ENCODE measurements at places on chromosomes 7 and 10.

DNA sequence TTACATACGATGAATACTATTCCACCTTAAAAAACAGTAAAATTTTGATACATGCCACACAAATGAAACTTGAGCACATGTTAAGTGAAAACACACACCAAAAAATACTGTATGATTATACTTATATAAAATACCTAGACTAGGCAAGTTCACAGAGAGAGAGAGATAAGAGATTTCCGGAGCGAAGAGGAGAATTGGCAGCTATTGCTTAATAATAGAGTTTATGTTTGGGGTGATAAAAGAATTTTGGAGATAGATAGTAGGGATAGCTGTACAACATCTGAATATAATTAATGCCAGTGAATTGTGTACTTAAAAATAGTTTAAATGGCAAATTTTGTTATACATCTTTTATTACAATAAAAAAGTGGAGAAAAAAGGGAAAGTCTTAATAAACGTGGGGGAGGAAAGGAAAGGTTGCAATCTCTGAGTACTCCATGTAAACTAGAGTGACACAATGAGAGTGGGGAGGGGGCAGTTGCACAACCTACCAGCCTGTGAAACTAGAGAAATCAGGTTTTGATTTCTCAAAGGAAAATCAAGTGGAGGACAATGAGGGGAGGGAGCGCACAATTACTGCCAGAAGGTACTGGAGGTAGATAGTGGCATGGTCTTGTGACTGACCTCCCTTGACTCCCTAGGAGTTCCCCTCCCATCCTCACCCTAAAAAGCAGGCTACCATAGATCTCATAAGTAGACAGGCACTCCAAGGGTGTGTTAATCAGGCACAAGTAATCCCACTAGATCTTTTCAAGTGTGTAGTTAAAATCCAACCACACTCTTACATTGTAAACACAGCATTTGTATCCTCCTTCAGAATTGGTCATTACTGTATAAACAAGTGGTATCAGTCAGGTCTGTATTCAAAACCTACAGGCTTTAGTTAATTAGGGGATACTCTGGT lies 31.6 kb upstream of the ANK3 start:
- DNase-seq, result no peak

GRCh38 chr10:5034588-5034987 lies 30.9 kb upstream of the AKR1C2 start:
- DNase-seq, result no peak

DNA sequence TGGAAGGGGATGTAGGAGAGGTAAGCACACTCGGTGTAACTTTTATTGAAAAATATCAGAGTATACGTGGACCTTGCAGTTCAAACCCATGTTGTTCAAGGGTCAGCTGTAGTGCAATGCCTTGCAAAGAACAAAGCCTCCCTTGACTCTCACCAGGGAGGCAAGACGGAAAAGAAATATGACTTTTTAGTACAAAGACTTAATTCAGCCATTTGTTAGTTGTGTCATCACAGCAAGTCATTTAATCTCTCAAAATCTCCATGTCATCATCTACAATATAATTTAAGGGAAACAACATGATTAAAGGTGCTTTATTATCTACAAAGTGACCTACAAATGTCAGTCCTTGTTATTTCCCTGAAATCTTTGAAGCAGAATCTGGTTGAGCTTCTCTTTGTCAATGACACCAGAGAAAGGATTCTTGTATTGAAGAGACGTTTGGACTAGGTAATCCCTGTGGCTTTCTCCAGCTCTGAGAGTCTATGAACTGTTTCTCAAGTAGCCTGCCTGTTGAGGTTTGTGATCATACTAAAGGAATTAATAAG lies 502.8 kb downstream of the REEP3 start:
- no peak for DNase-seq

GRCh38 chr7:23117841-23118240 lies 12.3 kb downstream of the KLHL7 start:
- no peak for DNase-seq

- DNase-seq, result no peak
These were observed 175.4 kb downstream of the SKAP2 start for GRCh38 chr7:26688936-26689506.

All from activated T-cell treated with anti-CD3 and anti-CD28 coated beads, Interleukin-2, amount 50 U/mL, for 4 hours (primary cell).